ENCODE measurements at places on chromosomes 6 and 20.

GRCh38 chr6:147508042-147508865, at the start of gene SAMD5:
Gene SAMD5 (plus strand): TSS chr6:147508690. CDS start chr6:147508929, 239 bp downstream.
- peak; percentile 1 for DNase-seq

GRCh38 chr6:131660195-131660594, 23.1 kb downstream of the ENPP3 start:
- no peak for DNase-seq

DNA sequence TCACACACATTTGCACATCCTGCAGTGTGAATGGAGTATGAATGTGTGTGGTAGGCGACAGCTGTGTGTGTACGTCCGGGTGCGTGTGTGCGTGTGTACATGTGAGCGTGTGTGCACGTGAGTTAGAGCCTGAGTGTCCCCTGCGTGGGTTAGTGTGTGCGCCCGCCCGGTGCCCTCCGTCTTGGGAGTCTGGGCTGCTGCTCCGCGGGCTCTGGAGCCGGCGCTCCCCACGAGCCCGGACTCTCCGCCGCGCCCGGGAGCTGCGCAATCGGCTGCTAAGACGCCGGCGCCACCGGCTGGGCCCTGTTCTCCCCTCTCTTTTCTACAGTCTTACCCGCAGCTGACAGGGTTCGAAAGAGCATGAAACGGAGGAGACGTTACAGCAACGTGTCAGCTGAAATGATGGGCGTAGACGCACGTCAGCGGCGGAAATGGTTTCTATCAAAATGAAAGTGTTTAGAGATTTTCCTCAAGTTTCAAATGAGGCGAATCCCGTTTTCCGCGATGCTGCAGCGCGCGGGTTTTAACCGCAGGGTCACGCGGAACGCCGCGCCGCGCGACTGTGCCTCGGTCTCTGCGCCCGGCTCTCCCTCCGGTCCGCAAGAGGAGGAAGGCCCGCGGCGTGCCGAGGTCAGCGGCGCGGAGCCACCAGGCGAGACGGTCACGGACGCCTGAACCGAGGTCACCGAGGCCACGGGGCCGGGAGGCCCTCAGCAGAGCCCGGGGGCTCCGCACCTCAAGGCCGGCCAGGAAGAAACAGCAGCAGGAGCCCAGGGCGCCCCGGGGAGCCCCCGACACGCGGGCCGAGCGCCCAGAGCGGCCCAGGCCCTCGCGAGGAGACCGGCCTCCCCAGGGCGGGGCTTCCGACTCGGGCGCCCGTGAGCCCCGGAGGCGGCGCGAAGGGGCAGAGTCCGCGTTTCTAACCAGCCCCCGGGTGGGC, 95.3 kb upstream of the BHLHE23 start:
- DNase-seq: peak; percentile 9

- no peak for DNase-seq
These were observed 6.7 kb upstream of the CDKN1A start for GRCh38 chr6:36671687-36672375.

DNA sequence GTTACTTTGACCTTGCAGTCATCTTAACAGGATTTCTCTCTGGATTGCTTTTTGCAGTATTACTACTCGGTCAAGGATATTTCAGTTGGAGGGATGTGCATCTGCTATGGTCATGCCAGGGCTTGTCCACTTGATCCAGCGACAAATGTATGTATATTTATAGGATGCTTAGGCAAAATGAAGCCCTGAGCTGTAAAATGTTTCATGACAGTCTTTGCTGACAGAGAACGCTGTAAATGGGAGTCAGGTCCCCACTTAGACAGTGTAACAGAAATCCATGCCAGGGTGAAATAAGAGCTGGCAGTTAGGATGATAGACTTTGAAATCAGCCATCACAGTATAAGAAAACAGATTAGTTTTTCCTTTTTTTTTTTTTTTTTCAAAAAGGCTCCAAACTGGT, 264.0 kb downstream of the LAMA2 start:
- DNase-seq: no peak

- no peak for DNase-seq
These were observed 51.9 kb downstream of the BANF2 start for GRCh38 chr20:17751640-17752039.

DNA sequence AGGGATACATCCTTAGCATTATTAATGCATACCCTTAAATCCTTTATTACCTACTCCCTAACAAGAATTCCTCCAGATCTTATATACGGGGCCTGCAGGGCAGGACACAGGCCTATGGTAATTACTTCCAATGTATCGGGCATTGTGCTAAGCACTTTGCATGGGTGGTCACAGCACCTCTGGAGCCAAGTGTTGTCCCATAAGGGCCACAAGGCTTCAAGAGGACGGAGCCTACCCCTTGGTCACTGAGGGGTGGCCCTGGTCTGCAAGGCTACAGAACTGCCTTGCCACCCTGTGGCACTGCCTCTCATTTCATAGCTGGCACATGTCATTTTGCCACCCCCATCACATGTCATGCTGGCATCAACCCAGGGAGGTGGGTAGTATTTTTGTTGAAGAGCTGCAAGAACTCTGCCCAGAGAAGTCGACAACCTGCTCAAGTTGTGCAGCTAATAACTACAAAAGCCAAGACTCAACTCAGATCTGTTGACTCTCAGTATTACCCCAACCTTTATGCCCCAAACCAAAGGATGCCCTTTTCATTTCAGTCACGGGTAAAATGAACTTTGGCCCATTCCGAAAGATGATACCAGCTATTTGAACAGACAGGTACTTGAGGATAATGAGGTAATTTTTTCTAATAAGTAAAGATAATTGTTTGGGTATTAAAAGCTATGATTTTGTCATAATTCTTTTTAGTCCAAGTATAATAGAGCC, 144.1 kb upstream of the AKAP12 start:
- no peak for DNase-seq

DNA sequence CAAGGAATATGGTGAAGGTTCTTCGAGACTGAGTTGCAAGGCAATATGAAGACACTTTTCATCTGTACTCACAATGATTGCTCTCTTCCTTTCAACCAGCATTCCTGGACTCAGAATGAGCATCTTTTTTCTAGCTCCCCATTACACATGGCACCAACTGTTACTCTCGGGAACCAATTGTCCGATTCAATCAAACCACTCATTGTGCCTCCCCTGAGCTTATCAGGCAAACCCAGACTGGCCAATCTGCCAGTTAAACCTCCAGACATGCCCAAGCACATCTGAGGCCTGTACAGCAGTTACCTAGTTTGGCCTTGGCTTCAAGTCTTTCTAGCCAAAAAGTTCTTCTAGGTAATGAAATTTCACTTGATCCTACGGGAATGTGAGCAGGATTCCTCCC, 164.1 kb downstream of the ID4 start:
- no peak for DNase-seq

DNA sequence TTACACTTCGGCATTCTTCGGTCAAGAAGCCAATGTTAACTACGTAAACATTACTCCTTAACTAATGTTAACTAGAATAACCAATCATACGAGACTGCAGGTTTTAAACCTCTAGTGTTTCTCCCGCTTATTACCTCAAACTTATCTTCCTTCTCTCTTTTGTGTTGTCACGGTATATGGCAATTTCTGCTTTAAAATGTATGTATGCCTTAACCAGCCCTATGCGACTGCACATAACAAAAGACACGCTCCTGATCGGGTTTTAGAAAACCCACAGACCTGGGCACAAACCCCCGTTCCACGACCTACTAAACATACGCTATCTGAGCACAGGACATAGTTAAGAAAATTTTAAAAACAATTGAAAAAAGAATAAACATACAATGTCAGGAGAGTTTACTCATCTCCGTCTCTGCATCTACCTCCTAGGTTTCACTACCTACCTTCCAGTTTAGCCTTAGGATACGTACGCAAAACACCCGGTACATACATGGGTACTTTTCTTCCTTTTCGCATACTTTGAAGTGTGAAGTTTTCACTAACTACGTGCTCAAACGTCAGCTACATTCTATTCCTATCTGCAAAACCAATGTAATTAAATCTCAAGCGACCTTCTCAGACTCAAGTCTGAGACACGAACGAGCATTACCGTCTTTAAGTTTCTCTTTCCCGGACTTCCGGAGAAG, 1.1 kb downstream of the CD164 start:
- peak; percentile 42 for DNase-seq

GRCh38 chr20:45308117-45308778, at the start of gene MATN4:
Gene MATN4 (minus strand): TSS chr20:45308299. CDS start chr20:45305582, 2,717 bp downstream.
- DNase-seq: no peak

DNA sequence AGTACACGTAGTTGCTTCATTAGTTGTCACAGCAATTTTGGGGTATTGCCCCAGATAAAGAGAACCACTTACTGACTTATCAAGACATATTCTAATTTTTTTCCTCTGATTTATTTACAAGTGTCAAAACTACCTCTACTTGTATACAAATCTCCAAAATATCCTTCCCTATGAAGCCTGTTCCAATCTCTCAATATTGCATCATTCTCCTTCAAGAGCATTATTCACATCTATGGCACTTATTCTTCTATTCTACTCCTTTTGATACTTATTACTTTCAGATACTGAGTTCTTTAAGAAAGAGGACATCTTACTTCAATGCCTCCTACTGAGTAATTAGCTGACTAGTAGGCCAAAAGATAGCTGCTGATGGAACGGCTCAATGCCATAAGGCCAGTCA, 105.2 kb downstream of the SMLR1 start:
- no peak for DNase-seq

DNA sequence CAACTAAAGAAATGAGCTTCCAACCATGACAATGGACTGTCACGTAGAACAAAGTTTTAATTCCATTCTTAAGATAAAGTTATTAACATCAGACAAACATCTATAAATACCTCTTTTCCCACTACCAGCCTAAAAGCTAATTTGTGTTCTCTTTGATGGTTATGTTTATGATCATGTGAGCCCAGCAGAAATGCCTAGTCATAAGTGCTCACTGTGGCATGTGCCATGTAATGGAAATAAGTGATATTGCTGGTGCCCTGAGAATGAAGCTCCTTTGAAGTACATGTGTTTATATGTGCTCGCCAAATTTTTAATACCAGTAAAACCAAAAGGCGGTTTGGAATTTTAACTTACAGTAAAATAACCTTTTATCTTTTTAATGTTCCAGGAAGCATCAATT, 205.8 kb downstream of the ISM1 start:
- no peak for DNase-seq

DNA sequence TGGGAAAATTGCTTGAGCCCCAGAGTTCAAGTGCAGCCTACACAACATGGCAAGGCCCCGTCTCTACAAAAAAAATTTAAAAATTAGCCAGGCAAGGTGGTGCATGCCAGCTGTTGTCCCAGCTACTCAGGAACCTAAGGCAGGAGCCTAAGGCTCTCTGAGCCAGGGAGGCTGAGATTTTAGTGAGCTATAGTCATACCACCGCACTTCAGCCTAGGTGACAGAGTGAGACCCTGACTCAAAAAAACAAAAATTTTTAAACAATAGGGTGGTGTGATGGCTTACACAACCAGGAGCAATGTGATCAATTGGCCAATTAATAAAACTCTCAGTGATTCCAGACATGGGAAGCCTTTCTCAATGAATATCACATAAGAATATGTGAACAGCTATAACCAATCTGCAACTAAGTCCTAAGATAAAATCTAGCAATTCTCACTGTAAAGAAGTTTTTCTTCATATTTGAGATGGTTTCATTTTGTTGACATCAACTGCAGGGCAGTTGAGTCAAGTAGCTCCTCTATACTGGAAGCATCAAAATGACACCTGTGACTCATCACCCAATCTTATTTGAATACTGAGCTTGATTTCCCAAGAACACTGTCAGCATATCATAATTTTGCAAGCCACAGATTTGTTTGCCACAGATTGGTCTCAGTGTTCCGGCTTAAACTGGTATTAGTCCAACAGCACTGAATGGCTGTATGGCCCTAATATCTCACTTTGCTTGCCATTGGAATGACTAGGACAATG, 169.0 kb upstream of the GJE1 start:
- no peak for DNase-seq

DNA sequence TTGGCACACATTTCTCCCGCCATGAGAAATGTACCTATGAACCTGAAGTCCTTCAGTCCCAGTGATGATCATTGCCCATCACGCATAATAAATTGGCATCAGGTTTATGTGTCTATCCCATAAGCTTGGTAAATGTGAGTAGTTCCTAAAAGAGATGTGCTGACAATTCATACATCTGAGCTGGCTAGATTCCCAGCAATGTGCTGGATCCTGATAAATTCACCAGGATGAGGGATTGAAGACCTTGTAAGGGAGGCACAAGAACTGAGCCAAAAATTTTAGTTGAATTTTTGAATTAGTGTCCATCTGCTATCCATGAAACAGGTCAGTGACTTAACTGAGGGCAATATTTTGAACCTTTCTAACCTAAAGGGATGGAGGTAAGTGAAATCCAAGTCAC, 267.9 kb upstream of the CITED2 start:
- no peak for DNase-seq

DNA sequence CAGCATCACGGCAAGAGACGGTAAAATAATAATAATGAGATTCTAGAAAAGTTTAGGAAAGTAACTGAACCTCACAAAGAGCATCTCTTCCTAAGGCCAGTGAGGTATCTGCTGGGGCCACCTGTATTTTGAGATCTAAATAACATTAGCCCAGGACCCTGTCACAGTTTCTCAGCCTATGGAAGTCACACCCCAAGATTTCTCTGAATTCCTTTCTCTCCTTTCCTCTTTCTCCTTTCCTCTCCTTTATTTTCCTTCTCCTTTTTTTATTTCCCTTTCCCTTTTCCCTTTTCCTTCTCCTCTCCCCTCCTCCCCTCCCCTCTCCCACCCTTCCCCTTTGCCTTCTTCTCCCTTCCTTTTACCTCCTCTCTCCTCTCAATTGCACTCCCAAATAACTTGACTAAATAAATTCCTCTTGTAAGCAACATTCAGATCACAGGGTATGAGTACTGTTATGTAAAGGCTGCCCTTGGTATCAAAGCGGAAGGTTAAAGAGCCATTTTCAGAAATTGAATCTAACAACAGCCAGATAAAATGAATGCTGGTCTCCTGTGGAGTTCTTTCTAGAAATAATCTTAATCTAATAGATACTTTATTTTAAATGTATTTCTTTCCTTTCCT, 506.2 kb downstream of the EPM2A start:
- no peak for DNase-seq

DNA sequence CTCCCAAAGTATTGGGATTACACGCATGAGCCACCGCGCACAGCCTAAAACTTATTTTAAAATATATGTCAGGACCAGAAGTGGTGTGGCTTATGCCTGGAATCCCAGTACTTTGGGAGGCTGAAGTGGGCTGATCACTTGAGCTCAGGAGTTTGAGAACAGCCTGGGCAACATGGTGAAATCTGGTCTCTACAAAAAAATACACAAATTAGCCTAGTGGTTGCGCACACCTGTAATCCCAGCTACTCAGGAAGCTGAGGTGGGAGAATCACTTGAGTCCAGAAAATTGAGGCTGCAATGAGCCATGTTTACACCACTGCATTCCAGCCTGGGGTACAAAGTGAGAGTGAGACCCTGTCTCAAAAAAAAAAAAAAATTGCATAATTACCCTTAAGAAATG, 13.7 kb downstream of the PXT1 start:
- no peak for DNase-seq

DNA sequence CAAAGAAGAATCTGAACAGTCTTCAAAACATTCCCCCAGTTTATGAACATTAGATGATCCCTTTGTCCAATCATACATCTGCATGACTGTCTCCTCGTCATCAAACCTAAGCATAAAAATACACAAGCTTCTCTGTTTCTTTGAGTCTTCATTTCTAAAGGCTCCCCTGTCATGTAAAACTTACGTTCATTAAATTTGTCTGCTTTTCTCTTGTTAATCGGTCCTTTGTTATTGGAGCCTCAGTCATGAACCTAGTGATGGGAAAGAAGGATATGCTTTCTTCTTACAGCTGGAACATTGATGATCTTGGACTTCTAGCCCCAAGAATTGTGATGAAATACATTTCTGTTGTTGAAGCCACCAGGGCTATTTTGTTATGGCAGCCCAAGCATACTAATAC, 18.0 kb upstream of the RIPOR2 start:
- no peak for DNase-seq

- DNase-seq: no peak
These were observed 649 bp upstream of the LRRC73 start for GRCh38 chr6:43510827-43511163.
